ENCODE measurements at places on chromosomes 7 and 10.
A peak's percentile ranks its signal among the peaks of the same experiment; 100 is the strongest.

- DNase-seq = no peak
Measured at GRCh38 chr7:117755136-117755535, 118.1 kb downstream of the CTTNBP2 start.

- no peak for DNase-seq
Measured at GRCh38 chr10:75639736-75640135, 208.3 kb downstream of the LRMDA start.

- DNase-seq = no peak
Measured at GRCh38 chr7:127322351-127322750, 69.6 kb upstream of the GRM8 start.

GRCh38 chr10:7532723-7533498 lies 122.1 kb upstream of the SFMBT2 start:
- no peak for DNase-seq

GRCh38 chr10:36349445-36350078 lies 707.5 kb upstream of the FZD8 start:
- peak; percentile 72 for DNase-seq

DNA sequence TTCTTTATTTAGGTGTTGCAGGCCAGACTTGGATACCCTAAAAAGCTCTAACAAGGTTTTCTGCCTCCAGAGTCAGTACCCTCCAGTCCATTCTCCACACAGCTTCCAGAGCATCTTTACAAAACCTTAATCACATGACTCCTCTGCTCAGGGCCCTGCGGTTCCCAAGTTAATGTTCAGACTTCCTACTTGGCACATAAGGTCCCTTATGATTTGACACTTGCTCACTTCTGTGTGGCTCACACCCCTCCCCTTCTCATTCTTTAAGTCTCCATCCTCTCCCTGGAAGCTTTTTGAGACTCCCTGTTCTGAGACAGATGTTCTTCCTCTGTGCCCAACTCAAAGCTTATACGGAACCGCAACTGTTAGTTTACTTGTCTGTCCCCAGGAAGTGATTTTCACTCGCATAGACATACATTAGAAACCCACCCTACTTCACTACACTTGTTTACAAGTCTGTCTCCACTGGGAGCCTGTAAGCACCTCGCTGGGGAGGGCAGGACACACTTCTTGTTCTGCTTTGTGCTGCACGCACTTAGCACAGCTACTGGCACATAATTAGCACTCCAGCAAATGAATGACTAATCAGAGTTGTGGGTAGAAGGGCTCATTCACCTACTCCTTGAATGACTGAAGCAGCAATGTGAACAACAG lies 154.3 kb upstream of the LAMB4 start:
- no peak for DNase-seq

GRCh38 chr10:71865561-71866041 lies 14.6 kb upstream of the PSAP start:
- no peak for DNase-seq

GRCh38 chr10:92938841-92939240 lies 90.5 kb downstream of the EXOC6 start:
- no peak for DNase-seq

DNA sequence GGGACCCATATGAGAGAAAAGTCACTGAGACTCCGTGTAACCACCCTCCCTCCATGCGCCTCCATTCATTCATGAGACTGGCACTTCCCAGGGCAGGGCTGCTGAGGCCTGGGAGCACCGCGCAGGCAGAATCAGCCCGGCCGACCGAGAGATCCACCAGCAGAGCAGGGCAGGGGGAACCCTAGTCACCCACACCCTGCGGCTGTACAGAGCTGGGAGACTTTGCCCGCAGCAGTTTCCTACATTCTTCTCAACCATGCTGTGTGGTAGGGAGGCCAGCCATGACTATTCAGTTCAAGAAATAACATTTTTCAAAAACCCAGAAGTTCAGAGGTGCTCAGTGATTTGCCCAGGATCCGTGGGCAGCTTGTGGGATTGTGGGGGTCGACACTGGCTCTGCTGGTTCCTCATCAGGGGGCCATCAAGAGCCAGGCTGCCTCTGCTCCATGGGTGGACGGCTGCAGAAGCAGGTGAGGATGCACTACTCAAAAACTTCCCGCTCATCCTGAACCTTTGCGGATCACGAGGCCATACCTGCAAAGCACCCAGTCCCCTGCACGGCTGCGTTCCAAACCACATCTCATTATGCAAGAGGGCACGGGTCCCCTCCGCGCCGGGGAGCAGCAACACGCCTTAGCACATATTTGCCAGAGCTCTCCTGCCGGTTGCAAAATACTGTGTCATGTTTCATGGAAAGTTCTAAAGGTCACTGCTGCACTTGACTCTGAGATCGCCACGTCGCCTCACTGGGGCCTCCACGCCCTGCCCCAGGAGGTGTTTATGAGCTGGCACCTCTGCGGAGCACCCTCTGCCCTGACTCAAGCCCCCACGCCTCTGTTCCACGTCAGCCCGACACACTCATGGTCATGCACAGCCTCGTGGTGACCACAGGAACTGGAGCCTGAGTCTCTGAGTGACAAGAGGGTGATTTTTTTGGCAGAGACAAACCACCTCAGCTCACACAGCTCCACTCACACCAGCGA lies 132.0 kb downstream of the PRKAG2 start:
- no peak for DNase-seq

- DNase-seq = no peak
Measured at GRCh38 chr7:13904007-13904406, 85.5 kb downstream of the ETV1 start.

DNA sequence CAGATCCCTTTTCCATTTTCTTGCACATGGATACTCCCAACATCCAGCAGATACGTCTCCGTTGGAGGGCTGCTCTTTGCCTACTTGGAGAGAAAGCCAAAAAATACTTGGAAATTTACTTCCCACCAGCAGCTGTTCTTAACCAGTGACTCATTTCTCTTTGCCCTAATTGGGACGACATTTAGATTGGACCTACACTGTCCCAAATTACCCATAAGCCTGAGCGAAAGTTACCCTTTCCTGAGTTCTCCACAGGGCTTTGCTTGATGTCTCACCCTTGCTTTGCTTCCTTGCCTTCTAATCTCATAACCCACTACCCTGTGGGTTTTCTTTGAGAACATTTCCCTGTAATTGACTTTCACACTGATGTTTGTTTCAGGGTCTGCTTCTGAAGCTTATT lies 48.1 kb downstream of the SAMD8 start:
- no peak for DNase-seq
